ENCODE measurements at places on chromosomes 3 and 15.

- DNase-seq = no peak
Measured at GRCh38 chr15:70558406-70559264, 204.7 kb downstream of the UACA start.

DNA sequence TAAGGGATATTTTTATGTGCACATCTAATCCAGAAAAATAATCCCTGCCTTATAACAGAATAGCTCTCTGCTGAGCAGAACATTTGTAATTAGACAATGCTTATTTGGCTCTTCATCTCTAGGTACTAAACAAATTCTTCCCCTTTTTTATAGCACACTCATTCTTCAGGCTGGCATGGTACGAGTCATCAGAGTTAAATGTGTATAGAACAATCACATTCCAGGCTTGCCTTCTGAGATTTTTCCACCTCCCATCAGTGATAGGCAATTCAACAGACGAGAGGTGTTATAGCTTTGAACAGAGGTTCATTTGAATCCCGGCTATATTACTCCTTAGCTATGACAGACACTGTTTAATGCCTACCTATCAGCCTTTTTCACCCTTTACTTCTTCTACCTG is 21.4 kb upstream of the SPPL2A start:
- DNase-seq = no peak

DNA sequence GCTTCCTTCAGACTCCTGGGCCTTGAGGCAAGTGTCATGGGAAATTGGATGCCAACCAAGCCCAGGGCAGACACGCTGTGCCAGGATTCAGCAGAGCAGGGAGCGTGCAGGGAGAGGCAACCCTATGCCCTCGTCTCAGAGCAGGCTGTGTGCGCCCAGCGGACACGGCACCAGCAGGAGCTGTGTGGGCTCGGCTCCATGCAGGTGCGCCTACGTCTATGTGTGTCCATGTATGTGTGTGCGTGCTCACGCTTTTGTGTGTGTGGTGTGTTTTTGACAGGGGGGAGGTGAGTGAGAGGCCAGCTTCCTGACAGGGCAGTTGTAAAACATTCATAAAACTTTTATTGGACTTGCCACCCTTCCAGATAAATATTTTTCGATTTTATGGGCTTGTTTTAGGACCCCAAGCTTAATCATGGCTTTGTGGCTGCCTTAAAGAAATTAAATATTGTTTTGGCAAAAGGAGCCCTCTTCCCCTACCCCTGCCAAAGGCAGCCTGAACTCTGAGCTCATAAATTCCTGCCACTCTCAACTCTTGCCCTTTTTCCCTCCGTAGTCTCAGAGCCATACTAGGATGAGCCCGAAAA is 84.4 kb downstream of the DNAJB8 start:
- no peak for DNase-seq

- DNase-seq = no peak
Measured at GRCh38 chr15:64478863-64479262, 18.5 kb downstream of the ZNF609 start.

DNA sequence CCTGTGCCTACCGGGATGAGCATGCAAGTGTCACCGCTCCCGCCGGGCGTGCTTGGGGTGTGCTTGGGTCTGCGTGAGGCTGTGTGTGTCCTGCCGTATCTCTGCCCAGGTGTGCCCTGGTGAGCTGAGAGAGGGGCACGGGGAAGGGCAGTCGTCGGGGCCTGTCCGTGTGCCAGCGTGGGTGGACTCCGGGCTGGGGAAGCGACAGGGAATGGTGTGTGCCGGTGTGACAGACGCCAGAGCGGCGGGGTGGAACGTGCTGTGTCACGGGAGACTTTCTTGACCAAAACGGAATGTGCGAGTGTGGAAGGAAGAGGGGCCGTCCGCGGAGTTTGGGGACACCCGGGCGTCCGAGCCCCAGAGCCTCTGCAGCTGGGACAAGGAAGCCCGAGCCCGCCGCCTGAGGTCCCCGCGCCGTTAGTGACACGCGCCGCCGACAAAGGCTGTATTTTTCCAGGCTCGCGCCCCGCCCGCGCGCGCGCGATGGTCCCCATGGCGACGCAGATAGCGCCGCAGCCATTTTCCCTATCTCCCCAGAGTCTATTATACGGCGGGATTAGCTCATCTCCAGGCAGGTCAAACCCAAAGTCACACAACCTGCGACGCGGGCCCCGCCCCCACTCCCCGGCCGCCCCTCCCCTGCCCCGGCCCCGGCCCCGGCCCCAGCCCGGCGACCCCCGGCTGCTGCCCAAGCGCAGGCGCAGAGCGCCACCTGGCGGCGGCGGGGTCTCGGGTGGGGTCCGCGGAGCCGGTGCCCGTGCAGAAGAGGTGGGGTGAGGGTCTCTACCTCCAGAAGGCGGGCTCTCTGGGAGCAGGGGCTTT is 4.5 kb upstream of the GATA2 start:
- DNase-seq = peak; percentile 91

GRCh38 chr3:119649761-119650160 is 10.6 kb downstream of the POPDC2 start:
- no peak for DNase-seq

DNA sequence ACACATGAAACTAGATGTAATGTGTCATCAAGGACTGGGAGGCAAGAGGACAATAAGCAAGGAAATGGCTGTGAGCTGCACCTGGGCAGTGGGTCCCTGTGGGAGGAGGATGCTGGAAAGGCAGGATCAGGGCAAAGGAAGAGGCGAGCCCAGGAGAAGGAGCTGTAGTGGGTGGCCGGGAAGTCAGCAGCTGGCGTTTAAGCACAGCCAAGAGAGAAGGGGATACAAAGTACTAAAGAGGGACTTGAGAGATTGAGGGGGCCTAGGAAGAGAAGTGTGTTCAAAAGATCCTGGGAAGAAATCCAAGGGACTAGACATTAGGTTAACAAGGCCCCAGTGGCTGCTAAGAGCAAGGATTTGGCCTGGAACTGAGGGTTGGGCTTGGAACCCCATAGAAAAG is 188.5 kb upstream of the SLC24A5 start:
- no peak for DNase-seq

- DNase-seq = no peak
Measured at GRCh38 chr3:28678086-28678485, 329.5 kb upstream of the AZI2 start.

DNA sequence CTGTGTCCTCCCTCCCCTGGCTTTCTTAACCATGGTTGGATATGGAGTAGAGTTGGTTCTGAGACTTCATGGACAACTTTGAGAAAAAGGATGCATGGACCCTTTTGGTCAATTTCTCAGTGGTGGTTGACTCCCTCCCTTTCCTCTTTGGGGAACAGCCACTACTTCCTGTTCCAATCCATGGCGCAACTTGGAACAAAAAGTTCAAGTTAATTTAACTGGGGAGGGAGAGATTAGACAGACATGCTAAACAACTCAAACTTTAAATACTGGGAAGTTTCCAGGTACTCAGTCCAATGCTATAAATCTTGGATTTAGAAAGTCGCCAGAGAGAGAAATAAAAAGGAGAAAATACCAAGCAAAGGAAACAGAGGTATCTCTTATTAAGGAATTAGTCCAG is 202.2 kb downstream of the PDZRN3 start:
- DNase-seq = no peak

Measured in kidney (tissue), 22 donors.